ENCODE measurements at places on chromosomes 4 and X. TPM values are rescaled to one million over a fixed set of nuclear protein-coding genes. Genes with fewer than 3 reads are reported as not detected.

DNA sequence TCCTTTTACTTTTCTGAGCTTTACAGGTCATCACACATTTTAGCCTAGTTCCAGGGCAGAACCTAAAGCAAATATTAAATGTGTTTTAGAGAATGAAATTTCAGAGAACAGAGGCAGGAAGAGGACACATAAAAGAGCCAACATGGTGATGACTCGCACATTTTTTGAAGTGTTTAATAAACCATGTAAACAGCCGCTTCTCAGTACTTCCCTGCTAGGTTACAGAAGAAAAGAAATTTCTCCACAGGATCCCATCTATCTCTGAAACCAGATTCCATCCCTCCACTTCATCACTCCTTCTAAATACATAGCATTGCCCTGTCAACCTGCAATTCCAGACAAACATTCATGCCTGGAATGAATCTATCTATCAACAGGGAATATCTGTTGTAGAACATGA lies 949.5 kb upstream of the PCDH7 start:
- no peak for DNase-seq
- H3K36me3 ChIP-seq = no peaks in the 10 kb centered on the region
- H3K4me3 ChIP-seq = no peak overlapping the region
- H3K27me3 ChIP-seq = no peaks in the 10 kb centered on the region
- H3K4me1 ChIP-seq = no peaks in the 10 kb centered on the region

DNA sequence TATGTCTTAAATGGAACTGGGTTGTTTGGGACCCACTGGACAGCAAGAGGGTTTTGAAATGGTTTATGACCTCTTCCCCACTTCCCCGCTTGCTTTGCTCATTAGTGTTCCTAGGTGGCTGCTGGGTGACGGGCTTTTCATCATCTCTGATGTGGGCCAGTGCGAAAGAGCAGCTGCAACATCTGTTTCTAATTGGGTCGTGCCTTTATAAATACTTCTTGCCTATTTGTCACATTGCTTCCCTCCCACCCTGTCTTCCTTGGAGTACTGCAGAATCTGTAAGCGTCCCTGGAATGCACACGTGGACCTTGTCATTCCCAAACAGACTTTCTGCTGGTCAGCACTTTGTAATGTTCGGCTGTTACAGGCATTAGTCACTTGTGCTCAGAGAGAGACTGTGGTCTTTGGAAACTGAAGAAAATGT lies 35.2 kb downstream of the SEPTIN11 start:
- DNase-seq = no peak
- no peak overlapping the region for H3K4me3 ChIP-seq
- H3K27me3 ChIP-seq = no peaks in the 10 kb centered on the region
- no peak overlapping the region for H3K27ac ChIP-seq

The CCDC149 gene
- 6.4 TPM for total RNA-seq

- H3K36me3 ChIP-seq = no peaks in the 10 kb centered on the region
- H3K27ac ChIP-seq = no peak overlapping the region
- no peaks in the 10 kb centered on the region for H3K4me1 ChIP-seq
- no peak for DNase-seq
- H3K27me3 ChIP-seq = no peaks in the 10 kb centered on the region
Measured at GRCh38 chrX:154712781-154713740, 37.8 kb downstream of the GAB3 start.

DNA sequence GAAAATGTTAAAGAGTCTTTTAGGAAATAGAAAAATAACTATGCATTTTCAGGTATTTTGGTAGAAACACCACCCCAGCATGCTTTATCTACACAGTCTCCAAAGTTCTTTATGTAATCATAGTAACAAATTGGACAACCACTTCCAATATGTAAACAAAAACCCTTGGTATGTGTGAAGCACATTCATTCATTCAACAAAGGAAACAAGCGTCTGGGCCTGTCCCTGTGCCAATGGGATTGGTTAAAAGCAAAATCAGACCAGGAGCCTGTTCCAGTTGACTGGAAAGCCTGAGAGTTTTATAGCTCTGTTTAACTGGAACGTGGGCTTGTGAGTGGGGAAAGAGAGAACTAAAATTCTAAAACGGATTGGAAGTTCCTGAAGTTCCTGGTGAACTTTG lies 41.3 kb upstream of the TENM3 start:
- no peak overlapping the region for H3K4me3 ChIP-seq
- no peak overlapping the region for H3K27ac ChIP-seq
- no peaks in the 10 kb centered on the region for H3K36me3 ChIP-seq
- no peaks in the 10 kb centered on the region for H3K27me3 ChIP-seq
- H3K4me1 ChIP-seq = peaks cover 21% of the 10 kb centered on the region

The UGT2B17 gene
- total RNA-seq = not detected

- H3K4me3 ChIP-seq = no peak overlapping the region
- peaks cover 25% of the 10 kb centered on the region for H3K27me3 ChIP-seq
- no peaks in the 10 kb centered on the region for H3K36me3 ChIP-seq
- H3K27ac ChIP-seq = no peak overlapping the region
Measured at GRCh38 chr4:101349801-101350064, 2.4 kb upstream of the PPP3CA start.

DNA sequence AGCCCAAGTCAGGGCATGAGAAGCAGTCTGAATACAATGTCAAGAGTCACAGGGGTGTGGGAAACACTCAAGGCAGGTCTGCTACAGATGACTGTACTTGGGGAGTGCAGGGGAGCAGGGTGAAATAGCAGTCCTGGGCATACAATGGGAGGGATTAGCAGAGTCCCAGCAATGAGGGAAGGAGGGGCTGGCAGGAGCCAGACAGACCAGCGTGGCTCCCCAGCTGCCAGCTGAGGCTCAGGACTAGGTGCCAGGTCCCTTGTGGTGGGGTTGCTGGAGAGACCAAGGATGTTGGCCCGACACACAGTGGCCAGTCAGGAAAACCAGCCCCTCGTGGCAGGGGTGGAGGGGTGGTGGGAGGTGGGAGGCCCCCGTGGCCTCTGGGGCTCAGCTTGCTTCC lies 86.6 kb downstream of the RTL5 start:
- H3K27ac ChIP-seq = peak overlapping the region; percentile 85
- H3K4me3 ChIP-seq = no peak overlapping the region
- no peak for DNase-seq
- no peaks in the 10 kb centered on the region for H3K36me3 ChIP-seq
- no peaks in the 10 kb centered on the region for H3K27me3 ChIP-seq

DNA sequence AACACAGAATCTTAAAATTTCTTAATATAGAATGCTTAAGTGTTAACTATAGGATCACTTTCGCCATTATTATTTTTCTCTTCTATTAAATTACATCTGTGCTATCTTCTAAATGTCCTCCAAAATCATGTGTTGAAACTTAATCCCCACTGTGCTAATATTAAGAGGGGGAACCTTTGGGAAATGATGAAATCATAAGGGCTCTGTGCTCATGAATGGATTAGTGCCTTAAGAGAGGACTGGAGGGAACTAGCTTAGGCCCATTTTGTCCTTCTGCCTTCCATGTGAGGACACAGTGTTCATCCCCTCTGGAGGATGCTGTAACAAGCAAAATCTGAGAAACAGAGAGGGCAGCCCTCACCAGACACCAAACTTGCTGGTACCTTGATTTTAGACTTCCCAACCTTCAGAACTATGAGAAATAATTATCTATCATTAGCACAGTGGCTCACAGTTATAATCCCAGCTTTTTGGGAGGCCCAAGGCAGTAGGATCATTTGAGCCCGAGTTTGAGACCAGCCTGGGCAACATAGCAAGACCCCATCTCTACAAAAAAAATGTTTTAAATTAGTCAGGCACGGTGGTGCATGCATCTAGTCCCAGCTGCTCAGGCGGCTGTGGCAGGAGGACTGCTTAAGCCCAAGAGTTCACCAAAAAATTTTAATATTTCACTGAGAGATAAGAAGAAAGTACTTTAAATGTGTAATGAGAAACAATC lies 26.3 kb downstream of the KLHL8 start:
- no peaks in the 10 kb centered on the region for H3K36me3 ChIP-seq
- no peaks in the 10 kb centered on the region for H3K4me1 ChIP-seq
- H3K27me3 ChIP-seq = no peaks in the 10 kb centered on the region
- no peak for DNase-seq

GRCh38 chrX:1153940-1154339 lies 58.5 kb downstream of the CRLF2 start:
- H3K27ac ChIP-seq = no peak overlapping the region
- no peaks in the 10 kb centered on the region for H3K27me3 ChIP-seq
- DNase-seq = no peak
- H3K36me3 ChIP-seq = no peaks in the 10 kb centered on the region

GRCh38 chr4:44861756-44862155 lies 135.4 kb upstream of the GNPDA2 start:
- H3K27ac ChIP-seq = no peak overlapping the region
- no peak for DNase-seq
- no peaks in the 10 kb centered on the region for H3K27me3 ChIP-seq
- no peaks in the 10 kb centered on the region for H3K36me3 ChIP-seq
- H3K4me3 ChIP-seq = no peak overlapping the region
- H3K4me1 ChIP-seq = peaks cover 14% of the 10 kb centered on the region
